ENCODE measurements at places on chromosomes 7 and 10.

DNA sequence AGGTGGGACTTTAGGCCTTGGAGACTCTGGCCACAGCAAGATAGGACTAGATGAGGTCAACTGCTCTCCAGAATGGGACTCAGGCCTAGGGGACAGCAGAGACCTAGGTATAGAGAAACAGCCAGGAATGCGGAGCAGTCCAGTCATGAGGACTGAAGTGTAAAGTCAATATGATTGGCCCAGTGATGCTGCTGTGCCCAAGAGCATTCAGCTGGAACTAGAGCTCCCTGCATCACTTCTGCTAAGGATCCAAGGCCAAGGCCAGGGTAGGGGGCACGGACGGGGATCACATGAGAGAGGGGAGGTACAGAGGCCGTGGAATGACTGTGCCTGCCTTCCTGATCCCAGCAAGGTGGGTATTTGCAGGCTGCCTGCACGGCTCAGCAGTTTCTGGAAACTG is 237.9 kb downstream of the FRMD4A start:
- DNase-seq, result no peak

- no peak for DNase-seq
Observed at GRCh38 chr7:151837285-151838042, 39.5 kb downstream of the PRKAG2 start.

DNA sequence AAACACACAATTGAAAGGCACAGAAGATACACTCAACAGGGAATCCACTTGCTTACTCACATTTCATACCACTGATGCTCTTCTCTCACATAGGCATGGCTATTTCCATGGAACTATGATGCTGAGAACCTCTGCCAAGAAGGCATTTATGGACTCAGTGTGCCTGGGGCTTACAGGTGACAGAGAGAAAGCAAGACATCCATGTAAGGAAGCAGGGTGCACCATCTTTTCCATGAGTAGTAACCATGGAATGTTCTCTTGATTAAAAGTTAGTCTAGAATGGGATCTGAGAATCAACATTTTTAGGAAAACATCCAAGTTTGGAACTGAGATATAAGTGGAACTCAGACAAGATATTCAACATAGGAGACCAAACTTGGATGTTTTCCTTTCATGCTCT is 52.5 kb upstream of the MACC1 start:
- DNase-seq, result no peak

GRCh38 chr7:92075455-92076158 is 58.7 kb downstream of the CYP51A1 start:
- DNase-seq, result no peak

DNA sequence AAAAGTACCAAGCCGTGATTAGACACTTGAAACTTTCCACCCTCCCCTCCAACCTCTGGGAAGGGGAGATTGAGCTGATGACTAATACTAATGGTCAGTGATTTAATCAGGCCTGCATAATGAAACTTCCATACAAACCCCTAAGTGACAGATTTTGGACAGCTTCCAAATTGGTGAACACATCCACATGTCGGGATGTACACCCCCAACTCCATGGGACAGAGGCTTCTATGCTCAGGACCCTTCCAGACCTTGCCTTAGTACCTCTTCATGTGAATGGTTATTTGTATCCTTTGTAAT is 4.8 kb downstream of the NUB1 start:
- no peak for DNase-seq

- DNase-seq, result no peak
Observed at GRCh38 chr7:26284995-26285632, 6.5 kb upstream of the SNX10 start.

- DNase-seq, result no peak
Observed at GRCh38 chr10:110138197-110138812, 69.1 kb upstream of the MXI1 start.

GRCh38 chr7:73715648-73716317 is 3.7 kb downstream of the STX1A start:
- DNase-seq, result no peak

GRCh38 chr10:132965411-132966057 is 23.2 kb upstream of the CFAP46 start:
- DNase-seq, result no peak

DNA sequence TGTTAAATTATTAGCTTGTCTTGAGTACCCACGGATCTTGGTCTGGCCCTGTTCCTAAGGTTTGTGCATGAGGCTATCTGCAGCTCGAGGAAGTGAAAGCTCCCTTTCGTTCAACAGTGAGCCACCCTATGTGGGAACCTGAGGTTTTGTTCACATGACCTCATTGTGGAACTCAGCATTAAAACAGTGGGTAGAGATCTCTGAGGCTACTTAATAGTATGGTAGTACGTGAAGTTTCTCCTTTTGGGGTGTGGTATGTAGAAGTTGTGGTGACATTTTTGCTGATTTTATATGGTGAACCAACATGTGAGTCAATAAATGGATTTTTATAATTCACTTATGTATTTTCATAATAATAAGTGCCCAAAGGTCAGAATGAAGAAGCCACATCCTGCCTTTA is 252.7 kb upstream of the FERD3L start:
- DNase-seq, result peak; percentile 55

DNA sequence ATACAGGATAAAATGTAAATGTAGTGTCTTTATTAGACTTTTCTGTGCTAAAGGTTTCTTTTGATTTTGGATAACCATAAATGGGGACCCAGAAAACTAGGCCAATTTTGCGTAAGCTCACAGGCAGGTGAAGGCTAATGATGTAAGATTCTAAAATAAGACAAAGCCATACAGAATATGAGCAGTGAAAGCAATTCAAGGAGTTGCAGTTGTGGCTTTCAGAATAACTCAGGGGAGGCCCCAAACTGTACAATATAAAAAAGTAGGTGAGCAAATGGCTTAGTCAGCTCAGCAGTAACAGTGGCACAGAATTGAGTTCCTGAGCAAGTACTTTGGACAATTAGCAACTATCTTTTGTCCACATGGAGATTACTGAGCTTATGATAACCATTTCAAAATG is 81.7 kb upstream of the NRP1 start:
- no peak for DNase-seq

GRCh38 chr10:129570185-129570584 is 103.1 kb downstream of the MGMT start:
- no peak for DNase-seq

DNA sequence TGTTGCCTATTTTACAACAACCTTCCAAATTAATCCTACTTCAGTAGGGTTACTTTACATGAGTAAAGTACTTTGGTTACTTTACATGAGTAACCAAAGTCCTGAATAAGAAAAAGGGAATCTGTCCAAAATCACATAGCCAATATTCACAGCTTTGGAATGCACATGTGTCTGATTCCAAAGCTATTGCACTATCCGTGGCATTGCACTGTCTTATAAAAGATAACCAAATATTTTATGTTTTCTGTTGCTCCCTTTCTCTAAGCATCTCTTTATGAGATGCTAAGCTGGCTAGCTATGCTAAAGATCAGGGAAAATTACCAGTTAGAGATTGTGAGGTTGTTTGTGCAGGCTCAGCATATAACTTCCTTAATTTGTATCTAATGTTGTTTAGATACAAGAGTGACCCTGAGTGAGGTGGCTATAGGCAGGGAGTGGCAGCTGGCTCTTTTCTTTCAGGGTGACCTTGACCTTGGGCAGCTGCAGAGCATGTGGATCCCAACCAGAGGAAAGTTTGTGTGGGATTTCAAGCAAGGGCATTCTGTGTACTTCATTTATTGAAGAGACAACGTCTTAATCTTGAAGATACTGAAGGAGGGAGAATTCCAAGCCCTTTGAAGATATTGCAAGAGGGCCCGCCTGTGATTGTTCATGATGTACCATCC is 366.1 kb upstream of the ANKRD30A start:
- no peak for DNase-seq

GRCh38 chr10:8227246-8227645 is 172.8 kb downstream of the GATA3 start:
- DNase-seq, result no peak

DNA sequence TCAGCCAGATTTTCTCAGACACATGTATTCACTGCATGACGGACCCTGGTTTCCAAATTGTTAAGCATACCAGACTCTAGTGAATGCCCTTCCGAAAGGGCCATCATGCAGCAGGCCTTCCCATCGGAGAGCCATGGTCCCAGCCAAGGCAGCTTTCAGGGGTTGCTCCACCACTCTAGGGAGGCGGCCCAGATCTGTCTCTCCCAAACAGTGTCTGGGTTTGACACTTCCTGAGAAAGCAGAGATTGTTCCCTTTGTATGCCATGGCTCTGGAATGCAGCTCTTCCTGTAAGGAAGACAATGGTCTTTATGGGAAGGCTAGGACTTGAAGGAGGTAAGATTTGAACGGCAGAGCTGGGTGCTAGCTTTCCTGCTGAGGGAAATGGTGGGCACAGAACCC is 178.8 kb upstream of the BMPER start:
- DNase-seq, result no peak

- DNase-seq, result no peak
Observed at GRCh38 chr10:75294031-75294437, 58.3 kb upstream of the COMTD1 start.

GRCh38 chr7:66178258-66178657 is 26.9 kb upstream of the TPST1 start:
- no peak for DNase-seq

GRCh38 chr10:69123306-69123746 is 652 bp upstream of the VPS26A start:
- DNase-seq, result no peak

GRCh38 chr10:91344117-91344856 is 65.9 kb upstream of the HECTD2 start:
- DNase-seq, result no peak

GRCh38 chr10:91879515-91880170 is 29.6 kb downstream of the FGFBP3 start:
- DNase-seq, result no peak

GRCh38 chr7:47449810-47450590 is 131.9 kb downstream of the TNS3 start:
- DNase-seq, result no peak

- DNase-seq, result no peak
Observed at GRCh38 chr10:33790521-33791271, 456.2 kb upstream of the NRP1 start.

- no peak for DNase-seq
Observed at GRCh38 chr10:93542358-93542791, 24.1 kb upstream of the FFAR4 start.

DNA sequence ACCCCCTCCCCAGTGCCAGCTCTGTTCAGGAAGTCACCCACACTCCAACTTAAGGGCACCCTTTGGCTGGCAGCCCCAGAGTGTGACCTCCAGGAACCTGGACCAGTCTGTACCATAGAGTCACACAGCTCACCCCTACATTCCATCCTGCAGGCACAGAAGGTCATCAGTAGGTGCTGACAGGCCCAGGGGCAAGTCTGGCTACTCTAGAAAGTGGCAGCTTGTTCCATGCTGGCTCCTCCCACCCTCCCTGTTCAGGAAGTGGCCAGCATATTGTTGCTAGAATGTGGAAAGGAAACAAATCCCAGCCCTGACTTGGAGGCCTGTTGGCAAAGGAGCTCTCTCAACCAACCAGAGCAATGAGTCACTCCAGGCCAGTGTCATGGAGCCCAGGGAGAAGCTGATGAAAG is 3.2 kb upstream of the NCOA4 start:
- DNase-seq, result no peak

DNA sequence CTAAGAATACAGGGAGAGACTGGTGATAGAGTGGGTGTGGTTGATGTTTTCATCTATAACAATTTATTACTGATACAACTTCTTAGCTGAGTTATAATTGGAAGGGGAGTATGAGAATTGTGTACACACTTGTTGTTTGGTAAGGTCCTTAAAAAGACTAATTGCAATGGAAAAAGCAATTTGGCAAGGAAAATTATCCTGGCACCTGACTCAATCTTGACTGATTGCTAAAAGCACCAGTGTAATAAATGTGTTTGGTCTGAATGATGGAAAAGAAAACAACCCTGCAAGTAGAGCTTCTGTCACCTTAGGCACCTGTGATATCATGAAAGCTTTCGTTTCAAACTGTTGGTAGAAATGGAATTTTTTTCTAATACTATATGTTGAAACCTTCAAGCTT is 6.7 kb upstream of the GSDME start:
- no peak for DNase-seq

DNA sequence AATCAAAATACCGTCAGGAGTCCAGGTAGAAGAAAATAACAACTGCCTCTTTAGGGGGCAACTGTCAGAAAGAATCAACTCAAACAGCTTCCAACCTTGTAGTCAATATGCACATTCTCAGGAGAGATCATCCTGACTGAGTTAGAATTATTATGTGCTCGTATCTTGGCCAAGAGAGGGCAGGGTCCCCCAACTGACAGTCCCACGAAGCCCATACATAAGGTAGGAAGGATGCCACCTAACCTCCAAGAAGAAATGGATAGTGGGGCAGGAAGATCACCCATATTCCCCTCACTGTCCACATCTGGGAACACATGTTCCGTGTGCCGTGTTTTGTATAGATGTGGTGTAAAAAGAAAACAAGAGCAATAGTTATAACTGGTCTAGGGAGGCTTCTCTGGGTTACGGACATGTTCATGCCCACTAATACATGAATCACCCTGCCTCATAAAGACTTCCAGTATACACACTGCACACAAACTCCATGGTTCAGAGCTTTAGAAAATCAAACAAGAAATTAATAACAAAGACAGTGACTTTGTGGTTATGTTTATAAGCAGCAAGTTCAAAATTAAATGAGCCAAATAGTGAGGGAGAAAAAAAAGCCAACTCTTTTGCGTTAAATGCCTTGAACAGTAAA is 295.6 kb downstream of the FGFR2 start:
- DNase-seq, result no peak

DNA sequence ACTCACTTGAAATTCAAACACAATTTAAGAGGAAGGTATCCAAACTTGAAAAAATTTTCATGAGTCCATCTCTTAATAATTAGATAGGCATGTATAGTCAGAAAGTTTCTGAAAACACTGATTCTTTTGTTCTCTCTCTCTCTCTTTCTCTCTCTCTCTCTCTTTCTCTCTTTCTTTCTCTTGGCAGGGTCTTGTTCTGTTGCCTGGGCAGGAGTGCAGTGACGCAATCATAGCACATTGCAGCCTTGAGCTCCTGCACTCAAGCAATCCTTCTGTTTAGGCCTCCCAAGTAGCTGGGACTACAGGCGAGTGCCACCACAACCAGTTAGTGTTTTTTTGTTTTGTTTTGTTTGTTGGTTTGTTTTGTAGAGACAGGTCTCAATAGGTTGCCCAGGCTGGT is 59.3 kb downstream of the PRTFDC1 start:
- no peak for DNase-seq

DNA sequence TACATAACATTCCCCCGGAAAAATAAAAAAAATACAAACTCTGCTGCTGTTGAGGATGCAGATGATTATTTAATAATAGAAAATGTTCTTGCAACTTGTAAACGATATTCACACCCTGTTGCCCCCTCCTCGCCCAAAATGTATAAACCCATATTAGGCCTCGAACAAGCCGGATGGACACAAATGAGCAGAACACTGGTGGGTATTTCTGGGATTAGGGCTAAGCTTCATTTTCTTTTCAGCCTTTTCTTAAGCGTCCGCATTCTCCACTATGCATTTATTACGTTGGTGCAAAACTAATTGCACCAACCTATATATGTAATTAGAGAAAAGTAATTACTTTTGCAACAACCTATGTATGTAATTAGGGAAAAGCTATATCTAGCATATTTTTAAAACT is 349 bp upstream of the GNG11 start:
- DNase-seq, result no peak
